ENCODE measurements at places on chromosomes 16 and 17.

- DNase-seq = no peak
These were observed 647 bp downstream of the FBXL20 start for GRCh38 chr17:39400547-39401411.

- DNase-seq = no peak
These were observed 85.9 kb upstream of the PLCG2 start for GRCh38 chr16:81693041-81693743.

DNA sequence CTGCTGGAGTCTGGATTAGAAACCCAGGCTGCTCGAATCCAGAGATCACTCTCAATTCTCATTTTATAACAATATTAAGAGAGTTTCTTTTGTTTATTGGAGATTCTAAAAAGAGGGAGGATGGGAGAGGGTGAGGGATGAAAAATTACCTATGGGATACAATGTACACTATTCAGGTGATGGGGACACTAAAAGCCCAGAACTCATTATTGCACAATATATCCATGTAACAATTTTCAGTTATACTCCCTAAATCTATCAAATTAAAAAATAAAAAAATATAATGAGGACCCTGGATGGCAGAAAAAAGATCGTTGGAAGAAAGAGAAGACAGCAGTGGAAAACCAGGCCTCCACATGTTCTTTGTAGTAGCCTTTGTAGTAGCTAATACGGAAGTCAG, 100.8 kb downstream of the CNTNAP4 start:
- no peak for DNase-seq

DNA sequence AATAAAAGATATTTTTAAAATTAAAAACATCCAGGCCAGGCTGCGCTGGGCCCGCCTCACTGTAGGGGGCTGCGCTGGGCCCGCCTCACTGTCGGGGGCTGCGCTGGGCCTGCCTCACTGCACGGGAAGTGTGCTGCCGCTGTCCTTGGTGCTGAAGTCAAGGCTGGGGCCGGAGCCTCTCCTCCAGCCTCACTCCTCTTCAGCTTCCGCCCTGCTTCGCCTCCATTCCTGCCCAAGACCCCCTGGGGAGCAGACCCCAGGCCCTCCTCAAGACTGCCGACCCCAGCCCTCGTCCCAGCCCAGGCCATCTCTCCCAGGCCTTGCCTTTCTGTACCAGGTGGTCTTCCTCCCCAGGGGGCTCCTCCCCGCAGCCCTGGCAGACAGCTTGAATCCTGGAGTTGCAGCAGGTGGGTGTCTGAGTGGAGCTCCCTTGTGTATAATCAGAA, 26.2 kb downstream of the ENDOV start:
- peak; percentile 69 for DNase-seq

DNA sequence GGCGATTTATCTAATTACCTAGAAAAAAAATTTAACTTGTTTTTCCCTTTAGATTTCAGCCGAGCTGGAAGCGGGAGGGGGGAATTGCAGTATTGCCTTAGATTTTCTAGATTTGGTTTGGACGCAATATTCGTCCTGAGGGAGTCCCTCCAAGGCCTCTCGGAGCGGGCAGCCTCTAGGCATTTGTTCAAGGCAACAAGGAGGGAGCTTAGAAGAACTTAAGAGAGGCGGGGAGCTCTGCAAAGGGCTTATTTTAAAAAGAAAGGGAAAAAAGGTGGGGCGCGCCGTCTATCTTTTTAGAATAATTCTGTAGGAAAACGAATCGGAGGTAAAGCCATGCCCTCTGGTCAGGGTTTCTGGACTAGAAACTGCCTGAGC, 407 bp upstream of the TMEM94 start:
- no peak for DNase-seq

GRCh38 chr17:54971147-54971546, 2.6 kb downstream of the STXBP4 start:
- no peak for DNase-seq

- no peak for DNase-seq
These were observed 2.0 kb upstream of the HS3ST3B1 start for GRCh38 chr17:14298947-14299279.

DNA sequence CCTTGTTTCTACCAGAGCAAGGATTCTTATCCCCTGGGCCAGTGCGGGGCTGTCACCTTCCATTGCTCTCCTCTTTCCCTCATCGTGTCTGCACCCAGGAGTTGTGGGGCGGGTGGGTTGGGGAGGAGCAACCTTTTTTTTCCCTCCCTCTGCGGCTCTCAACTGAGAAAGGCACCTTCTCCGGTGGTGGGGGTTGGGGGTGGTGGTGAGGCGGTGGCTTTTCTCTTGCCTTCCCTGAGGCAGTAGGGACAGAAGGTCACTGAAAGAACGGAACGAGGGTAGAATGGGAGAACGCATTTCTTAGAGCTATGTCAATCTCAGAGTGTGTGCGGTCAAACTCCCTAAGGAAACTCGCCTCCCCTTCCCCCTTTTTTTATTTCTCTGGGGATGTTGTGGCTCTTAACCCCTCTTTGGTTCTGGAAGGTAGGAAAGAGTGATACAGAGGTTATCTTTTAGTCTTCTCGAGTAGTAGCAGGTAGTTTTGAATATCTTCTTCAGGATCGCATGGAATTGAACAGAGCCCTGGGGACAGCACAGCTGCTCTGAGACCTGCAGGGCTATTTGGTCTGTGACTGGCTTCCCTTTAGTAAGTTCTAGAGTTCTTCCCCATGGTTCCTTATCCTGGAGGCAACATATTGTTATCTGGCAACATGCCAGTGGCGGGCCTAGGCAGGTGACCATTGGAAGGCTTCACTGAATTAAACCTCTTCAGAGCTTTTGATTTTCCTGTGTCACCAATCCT, 994 bp downstream of the CLTC start:
- peak; percentile 13 for DNase-seq

DNA sequence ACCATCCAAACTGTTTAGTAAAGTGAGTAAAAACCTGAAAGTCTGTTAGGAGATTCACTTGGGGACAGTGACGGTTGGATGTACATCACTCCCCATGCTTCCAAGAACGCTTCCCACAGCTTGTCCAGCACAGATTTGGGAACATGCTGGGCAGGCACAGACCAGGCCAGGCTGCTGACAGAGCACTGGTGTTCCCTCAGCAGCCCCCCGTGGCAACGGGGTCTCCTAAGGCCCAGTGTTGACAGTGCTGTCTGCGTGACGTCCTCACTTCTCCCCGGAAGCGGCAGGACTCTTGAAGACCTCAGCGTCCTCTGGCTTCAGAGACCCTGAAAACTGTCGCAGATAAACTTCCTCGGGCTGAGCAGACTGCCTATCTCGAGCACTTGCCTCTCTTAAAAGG, 8.9 kb upstream of the TRPV3 start:
- no peak for DNase-seq

GRCh38 chr17:81906476-81907218, 4.6 kb downstream of the PCYT2 start:
- peak; percentile 82 for DNase-seq

DNA sequence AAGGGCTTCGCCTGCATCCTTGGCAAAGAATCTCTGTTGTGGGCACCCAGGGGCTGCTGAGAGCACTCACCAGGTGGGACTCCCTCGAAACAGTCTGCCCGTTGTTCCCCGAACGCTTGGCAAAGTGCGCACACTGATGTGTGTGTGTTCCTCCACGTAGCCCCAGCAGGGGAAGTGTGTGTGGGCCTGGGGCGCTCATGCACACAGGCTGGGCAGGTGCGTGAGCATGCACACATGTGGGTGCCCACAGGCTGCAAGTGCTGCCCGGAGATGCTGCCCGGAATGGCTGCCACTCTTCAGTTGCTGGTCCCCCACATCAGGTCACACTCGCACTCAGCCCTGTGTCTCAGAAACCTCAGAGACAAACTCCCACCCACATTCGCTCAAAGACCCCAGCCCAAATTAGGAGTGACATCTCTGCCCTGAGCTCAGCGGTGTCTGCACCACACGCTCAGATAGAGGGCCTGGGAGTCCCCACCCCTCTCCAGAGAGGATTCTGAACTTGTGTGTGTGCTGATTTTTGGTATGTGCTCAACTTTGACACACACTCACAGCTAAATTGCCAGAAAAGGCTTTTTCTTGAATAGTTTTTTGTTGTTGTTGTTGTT, 119.4 kb downstream of the MGAT5B start:
- DNase-seq = no peak

- no peak for DNase-seq
These were observed 56.4 kb downstream of the ABR start for GRCh38 chr17:1123393-1123831.

DNA sequence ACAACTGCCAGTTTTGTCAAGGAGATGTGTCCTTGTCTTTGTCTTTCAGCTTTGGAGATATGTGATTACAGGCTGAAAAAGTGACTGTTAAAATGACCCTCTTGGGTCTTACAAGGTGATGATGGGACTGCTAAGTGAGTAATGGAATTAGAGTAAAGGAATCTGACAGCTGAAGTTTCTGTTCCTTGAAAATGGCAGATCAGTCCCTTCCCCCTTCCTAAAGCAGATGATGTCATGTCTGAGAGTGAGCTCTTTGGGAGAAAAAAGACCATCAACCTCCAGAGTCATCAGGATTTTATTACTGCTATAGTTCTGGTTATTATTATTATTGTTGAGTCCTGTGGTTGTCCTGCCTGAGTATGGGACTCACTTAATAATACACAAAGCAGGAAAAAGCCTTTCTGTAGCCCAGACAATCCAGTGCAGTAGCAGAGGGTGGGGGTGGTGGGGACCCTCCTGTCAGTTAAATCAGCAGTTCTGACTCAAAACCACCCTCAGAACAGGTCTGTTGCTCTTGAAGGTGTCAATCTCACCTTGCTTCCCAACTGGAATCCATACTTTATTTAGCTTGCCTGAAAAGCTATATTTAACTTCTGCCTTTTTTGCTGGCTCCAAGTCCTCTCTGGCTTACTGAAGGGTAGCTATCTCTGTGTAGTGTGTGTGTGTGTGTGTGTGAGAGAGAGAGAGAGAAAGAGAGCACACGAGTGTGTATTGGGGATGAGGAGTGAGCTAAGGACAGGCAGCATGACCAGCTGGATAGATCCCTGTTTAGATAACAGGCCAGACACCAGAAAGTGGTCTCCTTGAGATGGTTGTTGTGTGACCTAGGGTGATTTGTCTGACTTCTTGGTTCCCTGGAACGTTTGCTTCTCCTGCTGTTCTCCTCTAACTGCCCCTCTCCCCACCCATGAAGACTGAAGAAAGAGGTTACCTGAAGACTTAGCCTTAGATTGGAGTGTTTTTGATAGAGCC, 4.9 kb downstream of the HROB start:
- no peak for DNase-seq

- peak; percentile 81 for DNase-seq
These were observed 1.2 kb downstream of the GPR142 start for GRCh38 chr17:74368341-74369081.

DNA sequence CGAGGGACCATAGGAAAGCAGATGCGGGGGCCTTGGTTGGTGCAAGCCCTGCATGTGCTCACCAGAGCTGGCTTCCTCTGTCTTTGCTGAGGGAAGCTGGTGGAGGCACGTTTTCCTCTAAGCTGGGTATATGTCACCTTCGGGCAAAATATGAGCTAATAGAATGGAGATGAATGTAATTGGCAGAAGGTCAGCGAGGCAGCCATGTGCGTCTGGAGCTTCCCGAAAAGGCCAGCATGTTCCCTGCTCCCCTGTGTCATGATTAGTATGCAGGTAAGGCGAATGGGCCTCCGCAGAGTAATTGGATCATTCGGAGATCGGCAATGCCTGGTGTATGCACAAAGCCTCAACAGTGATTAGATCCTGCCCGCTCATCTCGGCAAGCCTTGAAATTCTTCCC, 806.2 kb upstream of the EEF2KMT start:
- no peak for DNase-seq

DNA sequence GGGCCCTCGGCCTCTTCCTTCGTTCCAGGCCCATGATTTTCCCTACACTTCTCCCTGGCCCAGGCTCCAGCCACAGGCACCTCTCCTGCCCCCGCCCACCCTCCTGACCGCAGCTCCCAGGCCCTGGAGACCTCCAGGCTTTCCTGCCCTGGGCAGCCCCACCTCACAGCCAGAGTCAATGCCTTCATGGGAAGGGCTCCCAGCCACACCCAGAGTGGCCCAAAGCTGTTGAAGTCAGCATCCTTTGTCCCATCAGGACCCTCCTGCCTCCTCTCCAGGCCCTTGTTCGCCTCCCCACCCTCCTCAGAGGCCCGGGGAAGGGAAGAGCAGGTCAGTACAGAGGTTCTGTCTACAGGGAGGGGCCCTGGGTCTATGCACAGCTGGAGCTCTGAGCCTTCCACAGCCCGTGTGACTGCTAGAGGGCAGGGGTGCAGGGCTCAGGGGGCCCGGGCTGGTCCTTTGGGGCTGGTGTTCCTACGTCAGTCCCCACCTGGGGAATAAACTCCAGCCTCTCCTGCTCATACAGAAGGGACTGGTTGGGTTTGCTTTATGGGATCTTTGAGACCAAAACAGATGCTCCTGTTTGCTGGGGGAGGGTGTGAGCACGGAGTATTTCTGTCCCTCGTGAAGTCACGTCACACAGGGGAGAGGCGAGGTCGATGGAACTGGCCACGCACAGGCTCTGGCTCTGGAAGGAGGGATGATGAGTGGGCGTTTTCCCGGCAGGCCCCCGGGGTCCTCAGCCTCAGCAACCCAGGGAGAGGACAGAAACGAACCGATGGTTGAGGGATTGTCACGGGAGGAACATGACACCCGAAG, 20.3 kb downstream of the TRARG1 start:
- DNase-seq = no peak

- no peak for DNase-seq
These were observed 25.7 kb downstream of the CHD9 start for GRCh38 chr16:53080345-53081031.
